GOT3 (cell line): ENCODE measurements at places on chromosomes 5 and 9.

DNA sequence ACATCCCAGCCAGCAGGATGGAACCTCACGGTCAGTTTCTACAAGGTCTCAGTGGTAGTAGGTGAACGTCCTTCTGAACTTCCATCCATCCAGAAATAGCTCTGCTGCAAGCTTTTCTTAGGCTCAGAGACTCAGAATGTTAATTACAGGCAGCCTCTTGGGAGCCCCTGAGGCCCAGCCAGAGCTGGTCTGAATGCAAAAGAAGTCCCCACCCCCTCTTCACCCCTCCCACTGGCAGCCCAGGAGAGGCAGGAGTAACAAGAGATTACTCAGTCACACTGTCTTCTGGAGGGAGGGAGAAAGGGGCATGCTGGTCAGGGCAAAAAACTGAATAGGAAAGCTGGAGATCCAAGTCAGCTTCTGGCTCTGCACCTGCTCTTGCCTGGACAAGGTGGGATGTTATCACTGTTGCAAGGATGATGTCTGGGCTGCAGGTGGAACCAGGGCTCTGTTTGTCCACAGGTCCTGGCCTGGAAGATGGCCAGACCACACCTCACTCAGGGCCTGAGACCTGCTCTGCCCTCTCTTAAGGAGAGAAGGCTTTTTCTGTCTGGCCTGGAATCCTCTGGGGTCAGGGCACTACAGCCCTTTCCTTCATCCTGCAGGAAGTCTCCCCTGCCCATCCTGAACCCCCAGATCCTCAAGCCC lies 9.1 kb downstream of the ENHO start:
- no peak for DNase-seq

- no peak for DNase-seq
Observed at GRCh38 chr9:14881006-14881405, 29.2 kb downstream of the FREM1 start.

DNA sequence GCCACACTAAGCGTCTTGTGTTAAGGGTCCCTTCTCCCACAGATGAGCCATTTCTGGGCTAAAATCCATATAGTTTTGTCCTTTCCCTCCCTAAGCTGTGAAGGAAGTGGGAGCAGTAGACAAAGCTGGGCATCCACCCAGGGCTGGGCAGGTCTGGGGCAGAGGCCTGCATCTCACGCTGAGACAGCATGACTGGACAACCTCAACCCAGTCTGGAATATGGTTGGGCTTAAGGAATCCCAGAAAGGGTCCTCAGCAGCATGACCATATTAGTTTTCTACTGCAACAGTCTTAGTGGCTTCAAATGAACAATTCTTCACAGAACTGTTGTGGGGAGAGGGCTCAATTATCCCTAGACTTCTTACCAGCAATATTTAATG lies 173.8 kb downstream of the AUH start:
- no peak for DNase-seq

GRCh38 chr5:150624334-150625163 lies 15.9 kb upstream of the SYNPO start:
- DNase-seq = no peak

GRCh38 chr5:32092938-32093812 lies 80.9 kb downstream of the GOLPH3 start:
- DNase-seq = no peak

GRCh38 chr5:16234598-16234997 lies 55.0 kb upstream of the MARCHF11 start:
- DNase-seq = no peak

- no peak for DNase-seq
Observed at GRCh38 chr5:57332361-57332760, 150.2 kb downstream of the ACTBL2 start.

DNA sequence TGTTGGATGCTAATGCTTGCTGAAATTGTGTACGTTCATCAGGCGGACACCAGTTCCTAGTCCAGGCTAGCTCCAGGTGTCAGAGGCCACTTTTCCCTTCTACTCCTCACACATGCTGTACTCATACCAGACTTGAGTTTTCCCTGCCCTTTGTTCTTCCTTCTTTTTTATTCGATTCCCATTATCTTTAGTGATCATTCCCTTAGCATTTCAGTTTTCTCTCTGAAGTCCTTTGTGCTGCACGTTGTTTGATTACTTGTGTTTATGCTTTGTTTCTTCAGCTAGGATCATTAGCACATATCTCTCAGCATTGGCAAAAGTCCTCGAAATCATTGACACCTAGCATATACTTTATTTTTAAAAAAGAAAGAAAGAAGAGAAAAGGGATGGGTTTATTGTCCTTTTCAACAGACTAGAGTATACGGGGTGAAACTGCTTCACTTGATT lies 409 bp upstream of the COX7C start:
- DNase-seq = no peak

GRCh38 chr9:91991721-91992341 lies 41.8 kb upstream of the ROR2 start:
- no peak for DNase-seq

GRCh38 chr9:114469091-114469853 lies 36.0 kb downstream of the WHRN start:
- DNase-seq = no peak
